Chondrocyte (in vitro differentiated cells): ENCODE measurements at places on chromosomes 5 and 9.

GRCh38 chr5:125149527-125149926 lies 403.1 kb upstream of the ZNF608 start:
- DNase-seq: no peak

GRCh38 chr9:30591461-30591860 lies 1793.0 kb upstream of the ACO1 start:
- DNase-seq: no peak

DNA sequence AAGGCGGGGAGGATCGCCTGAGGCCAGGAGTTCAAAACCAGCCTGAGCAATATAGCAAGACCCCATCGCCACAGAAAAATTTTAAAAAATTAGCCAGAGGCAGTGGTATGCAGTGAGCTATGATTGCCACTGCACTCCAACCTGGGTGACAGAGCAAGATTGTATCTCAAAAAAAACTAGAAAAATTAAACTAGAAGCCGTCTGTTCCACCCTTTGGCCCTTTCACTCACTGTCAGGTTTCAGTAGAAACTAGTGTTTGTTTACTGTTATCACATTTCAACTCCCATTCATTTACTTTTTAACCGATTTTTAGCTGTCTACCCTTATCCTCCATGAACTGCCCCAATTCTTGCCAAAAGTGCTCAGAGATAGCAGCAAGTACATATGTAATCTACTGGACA lies 8.3 kb downstream of the UGCG start:
- DNase-seq: no peak

- DNase-seq: peak; percentile 81
Observed at GRCh38 chr9:125989524-125990180, 242.5 kb downstream of the PBX3 start.

- DNase-seq: no peak
Observed at GRCh38 chr5:6711409-6712141, 1.7 kb upstream of the TENT4A start.
